ENCODE measurements at places on chromosomes 13 and 19.
A peak's percentile ranks its signal among the peaks of the same experiment; 100 is the strongest.

DNA sequence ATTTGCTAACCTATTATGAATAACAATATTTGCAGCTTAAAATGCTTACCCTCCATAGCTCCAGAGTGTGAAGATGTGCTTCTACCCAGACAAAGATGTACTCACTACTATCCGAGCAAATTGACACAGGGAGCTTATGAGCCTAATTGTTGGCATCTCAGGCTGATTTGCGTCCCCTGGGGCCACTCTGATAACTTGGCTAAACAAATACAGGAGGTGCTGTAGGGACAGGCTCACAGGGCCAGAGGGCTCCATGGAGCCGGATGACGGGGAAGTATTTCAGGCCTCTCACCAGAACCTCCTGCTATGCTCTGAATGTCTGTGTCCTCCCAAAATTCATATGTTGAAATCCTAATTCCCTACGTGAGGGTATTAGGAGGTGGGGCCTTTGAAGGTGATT lies 26.7 kb upstream of the C19orf12 start:
- DNase-seq = no peak

DNA sequence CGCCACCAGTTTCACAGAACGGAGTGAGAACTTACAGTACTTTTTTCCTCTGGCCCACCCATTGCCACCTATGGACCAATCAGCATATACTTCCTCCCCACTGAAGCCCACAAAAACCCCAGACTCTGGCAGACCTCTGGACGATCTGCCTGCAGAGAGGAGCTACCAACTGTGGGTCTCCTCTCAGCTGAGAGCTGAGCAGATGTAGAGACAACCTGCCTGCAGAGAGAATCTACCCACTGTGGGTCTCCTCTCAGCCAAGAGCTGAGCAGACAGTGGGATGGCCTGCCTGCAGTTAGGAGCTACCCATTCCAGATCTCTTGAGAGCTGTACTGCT lies 69.7 kb downstream of the PIBF1 start:
- no peak for DNase-seq

DNA sequence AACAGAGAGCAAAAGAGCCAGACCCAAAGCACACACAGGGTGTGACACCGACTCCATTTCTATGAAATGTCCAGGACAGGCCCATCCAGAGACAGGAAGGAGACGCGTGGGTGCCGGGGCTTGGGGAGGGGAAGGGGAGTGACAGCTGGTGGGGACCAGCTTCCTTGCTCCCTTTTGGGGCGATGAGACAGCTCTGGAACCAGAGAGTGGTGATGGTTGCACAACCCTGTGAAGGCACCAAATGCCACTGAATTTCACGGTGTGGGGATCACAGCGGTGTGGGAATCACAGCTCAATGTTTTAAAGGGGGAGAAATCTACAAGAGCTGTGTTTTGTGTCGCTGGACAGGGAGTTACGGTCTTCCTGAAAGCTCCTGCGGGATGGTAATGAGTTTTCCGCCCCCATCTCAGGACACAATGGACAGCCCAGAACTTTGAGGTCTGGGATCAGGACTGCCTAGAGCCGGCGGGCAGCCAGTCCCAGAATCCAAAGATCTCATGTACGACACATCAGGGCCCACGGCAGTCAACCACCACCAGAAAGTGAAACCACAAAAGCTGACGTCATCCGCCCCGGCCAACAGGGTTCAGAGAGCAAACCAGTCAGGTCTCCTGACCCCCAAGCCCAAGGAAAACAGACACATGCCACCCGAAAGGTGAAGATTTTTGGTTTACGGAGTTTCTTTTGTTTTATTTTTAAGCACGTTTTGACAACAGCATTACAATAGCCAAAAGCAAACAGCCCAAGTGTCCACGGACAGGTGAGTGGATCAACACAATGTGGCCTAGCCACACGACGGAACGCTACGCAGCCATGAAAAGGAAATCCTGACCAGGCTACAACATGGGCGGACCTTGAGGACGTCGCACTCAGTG lies 7.3 kb downstream of the SGTA start:
- DNase-seq = peak; percentile 86

GRCh38 chr19:2494084-2494446 lies 18.1 kb downstream of the GADD45B start:
- peak; percentile 26 for DNase-seq

- no peak for DNase-seq
These were observed 360.6 kb downstream of the TDRD3 start for GRCh38 chr13:60757501-60758215.

Data from GM13977 (cell line).